ENCODE measurements at places on chromosomes 6 and 20.

GRCh38 chr6:28865401-28866204, 58.2 kb downstream of the TRIM27 start:
- peak; percentile 94 for DNase-seq

DNA sequence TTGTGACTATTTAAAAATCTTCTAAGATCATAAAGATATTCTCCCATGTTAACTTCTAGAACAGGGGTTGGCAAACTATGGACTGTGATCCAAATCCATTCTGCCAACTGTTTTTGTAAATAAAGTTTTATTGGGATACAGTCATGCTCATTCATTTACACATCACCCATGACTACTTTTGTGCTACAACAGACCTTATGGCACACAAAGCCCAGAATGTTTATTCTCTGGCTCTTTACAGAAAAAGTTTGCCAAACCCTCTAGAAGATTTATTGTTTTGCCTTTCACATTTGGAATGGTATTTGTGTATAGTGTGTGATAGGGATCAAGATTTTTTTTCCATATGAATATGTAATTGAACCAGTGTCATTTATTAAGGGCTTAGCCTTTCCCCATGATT, 341.7 kb downstream of the CD83 start:
- DNase-seq = no peak

DNA sequence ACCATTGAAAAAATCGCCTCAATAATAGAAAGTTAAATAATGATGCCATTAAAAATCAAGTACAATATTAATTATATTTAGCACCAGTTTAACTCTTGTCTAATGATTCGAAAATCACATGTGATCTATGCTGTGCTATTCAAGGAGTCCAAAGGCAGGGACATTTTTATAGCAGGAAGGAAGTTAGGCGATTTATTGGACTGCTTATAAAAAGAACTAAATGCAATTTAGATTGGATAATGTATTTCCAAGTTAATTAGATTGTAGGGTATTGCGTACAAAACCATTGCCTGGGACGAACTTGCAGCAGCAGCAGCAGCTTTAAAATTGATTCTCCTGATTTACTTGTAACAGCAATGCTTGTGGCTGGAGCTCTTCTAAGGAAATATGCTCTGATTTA, 87.4 kb upstream of the TMEM181 start:
- DNase-seq = no peak

- no peak for DNase-seq
Observed at GRCh38 chr20:52619101-52619500, 353.1 kb upstream of the TSHZ2 start.

DNA sequence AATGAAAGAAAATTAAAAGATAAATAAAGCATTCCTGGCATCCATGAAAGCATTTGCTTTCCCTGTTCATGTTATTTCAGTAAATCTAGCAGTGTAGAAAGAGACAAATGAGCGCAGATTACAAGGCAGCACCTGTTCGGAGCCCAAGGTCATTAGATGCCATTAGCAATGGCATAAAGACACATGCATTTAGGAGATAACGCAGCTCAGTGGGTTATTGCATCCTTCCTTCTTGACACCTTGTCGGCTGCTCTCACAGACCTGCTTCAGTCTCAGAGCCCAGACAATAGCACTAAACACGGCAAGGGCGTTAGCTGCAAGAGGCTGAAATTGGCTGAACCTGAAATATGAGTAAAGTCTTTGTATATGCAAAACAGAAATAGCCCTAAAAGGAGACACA, 140.3 kb downstream of the ATXN1 start:
- no peak for DNase-seq

- DNase-seq = no peak
Observed at GRCh38 chr6:124073820-124074587, 270.3 kb downstream of the NKAIN2 start.

DNA sequence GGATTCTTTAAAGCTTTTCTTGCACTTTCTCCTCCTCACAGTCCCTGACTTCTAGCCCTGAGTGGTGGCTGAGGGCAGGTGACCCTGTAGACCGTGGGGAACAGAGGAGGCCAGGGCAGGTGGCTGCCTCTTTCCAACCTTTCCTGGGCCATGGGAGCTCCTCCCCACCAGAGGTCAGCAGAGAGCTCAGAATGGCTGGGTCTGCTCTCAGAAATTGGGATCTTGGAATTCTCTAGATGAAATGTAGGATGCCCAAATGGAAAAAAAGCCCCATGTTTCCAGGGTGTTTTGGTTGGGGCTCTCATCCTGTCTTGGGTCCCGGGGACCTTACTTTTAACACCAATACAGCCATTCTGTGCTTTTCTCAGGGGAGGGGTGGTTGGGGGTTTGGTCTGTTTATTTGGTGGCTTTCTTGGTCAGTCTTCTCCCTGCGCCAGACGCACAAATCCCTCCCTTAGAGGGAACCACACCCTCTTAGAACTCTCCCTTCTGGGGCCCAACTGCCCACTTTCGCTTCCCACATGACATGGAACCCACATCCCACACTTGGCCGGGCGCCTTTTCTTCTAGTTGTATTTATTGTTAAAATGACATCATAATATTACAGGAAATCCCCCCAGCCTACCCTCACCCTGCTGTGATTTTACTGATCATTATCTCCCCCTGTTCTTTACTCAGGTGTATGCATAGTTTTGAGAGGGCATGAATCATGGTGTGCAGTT, 17.9 kb downstream of the GNAS start:
- DNase-seq = peak; percentile 30

DNA sequence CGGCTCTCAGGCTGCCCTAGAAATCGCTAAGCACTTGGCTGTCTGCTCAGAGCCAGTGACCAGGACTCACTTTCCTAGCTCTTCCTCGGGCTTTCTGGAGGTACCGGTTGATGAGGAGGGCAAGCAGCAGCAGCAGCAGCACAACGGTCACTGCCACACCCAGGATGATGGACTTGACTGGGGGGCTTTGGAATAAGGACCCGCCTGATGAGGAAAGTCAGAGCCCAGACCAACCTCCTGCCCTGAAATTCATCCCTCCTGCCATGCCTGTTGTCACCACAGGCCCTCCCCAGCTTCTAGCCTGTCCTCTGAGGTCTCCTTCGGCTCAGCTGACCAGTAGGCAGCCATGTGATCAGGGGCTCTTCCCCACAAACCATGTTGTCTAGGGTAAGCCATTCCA, 16.2 kb downstream of the TREML2 start:
- no peak for DNase-seq

DNA sequence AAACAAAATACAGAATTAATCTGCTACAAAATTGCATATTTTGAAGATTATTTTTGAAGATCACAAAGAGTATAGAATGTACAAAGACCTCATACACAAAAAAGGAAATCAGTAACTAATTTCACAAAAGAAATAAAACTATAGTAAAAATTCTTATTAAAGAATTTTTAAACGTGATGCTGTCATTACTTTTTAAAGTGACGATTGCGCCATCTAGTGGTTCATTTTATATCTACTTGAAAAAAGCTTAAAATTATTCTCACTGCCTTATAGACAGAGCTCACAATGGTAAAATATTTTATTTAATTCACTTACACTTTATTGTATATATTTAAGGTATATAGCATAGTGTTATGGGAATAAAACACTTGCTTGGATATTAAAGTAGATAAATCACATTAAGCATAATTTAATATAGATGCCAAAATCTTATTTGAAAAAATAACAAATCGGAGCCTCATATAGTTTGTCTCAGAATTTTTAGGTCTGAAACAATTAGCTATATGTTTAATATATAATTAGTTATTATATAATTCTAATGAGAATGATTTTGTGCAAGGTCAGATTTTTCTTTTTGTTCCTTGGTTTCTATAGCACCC, 128.8 kb downstream of the PHF3 start:
- peak; percentile 64 for DNase-seq

DNA sequence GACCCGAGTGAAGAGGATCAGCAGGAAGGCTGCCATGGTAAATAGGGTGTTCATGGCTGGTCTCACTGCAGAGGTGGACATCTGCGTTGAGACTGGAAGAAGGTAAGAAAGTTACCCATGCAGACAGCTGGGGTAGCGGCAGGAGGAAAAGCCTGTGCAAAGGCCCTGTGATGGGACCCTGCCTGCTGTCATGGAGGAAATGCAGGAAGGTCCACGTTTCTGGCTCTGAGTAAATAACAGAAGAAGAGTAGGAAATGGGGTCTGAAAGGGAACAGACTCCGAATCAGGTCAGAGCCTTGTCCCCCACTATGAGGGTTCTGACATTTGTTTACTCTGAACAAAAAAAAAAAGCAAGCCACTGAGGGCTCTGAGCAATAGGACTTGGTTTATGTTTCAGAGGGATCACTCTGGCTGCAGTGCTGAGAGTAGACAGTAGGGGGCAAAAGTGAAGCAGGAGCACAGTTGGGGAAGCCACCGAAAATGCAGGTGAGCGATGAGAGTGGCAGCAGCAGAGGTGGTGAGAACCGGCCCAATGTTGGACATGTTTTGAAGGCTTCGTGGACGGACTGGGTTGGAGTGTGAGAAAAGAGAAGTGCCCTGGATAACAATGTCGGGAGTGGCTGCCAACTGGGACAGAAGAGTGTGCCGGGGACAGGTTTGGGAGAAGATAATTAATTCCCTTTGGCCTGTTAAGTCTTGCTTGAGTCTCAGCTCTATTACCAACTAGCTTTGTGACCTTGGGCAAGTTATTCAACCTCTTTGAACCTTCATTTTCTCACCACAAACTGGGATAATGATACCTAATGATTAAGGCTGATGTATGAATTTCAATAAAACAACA, 57.9 kb upstream of the MAP7 start:
- DNase-seq = peak; percentile 64

GRCh38 chr20:35173576-35174192, 1.8 kb downstream of the PROCR start:
- DNase-seq = no peak

GRCh38 chr20:17568045-17568788, 1.7 kb upstream of the DSTN start:
- no peak for DNase-seq

GRCh38 chr6:140076105-140076504, 701.7 kb upstream of the CITED2 start:
- DNase-seq = no peak

DNA sequence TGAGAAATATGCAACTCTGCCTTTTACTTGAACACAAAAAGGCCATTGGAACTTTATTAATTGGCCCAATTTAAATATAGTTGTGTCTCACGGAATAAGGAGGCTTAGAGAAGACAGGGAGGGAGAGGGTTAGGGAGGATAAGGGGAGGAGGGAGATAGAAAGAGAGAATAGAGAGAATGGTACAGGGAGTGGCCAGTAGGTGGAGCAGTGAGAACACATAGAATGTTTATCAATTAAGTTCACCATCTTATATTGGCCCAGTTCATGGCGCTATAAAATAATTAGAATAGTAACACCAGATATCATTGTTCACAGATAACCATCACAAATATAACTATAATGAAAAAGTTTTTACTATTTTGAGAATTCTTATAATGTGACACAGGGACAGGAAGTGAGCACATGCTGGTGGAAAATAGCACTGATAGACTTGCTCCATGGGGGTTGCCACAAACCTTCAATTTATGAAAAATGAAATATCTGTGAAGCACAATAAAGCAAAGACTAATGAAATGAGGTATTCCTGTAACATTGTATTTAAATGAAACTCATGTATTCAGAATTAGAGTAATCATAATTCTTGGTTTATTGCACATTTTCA, 374.1 kb upstream of the MANEA start:
- peak; percentile 15 for DNase-seq

- DNase-seq = no peak
Observed at GRCh38 chr20:35468671-35469334, 13.4 kb downstream of the CEP250 start.

DNA sequence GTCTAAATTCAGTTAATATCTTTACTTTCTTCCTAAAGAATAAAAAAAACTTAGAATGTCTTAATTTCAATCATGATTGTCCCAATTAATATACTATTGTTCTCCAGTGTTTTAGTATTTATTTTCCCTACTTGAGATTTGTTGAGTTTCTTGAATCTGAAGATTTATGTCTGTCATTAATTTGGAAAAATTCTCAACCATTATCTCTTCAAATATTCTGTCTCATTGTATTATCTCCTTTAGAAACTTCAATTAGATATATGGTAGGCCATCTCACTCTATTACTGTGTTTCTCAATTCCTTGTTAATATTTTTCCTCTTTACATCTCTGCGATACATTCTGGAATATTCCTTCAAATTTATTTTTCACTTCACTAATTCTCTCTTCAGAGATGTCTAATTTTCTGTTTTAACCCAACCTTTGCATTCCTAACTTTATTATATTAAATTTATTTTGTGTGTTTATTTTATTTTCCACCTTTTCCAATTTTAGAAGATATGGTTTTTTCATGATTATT, 268.6 kb downstream of the QKI start:
- no peak for DNase-seq

DNA sequence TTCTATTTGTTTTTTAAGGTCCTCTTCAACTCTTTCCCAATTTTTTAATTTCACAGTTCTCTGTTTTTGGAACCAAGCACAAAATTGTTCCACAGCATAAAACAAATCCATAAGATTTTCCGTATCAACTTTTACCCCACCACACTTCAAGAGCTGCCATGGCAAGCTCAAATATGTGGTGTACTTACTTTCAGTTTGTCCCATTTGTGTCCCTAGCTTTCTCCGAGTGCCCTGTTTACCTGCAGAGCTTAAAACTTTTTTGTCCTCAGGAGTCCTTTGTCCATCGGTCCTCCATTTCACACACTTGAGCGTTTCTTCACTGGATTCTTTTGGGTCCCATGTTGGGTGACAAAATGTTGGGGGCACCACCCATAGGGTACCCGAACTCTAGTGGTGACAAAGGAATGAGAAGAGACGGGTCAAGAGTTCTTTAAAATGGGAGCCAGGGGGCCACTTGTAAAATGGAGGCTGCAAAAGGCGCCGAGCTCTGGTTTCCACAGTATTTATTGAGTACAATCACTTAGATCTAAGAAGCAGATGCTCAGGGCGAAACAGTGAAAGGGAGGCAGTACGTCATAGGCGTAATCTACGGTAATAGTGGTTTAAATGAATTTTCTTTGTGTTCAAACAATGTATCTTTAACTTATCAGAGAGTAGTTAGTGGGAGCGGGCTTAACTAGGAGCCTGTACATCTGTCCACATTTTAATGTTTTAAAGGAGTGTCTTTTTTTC, 39.8 kb upstream of the SERINC1 start:
- DNase-seq = no peak

GRCh38 chr6:109695468-109695867, 4.4 kb downstream of the FIG4 start:
- no peak for DNase-seq

DNA sequence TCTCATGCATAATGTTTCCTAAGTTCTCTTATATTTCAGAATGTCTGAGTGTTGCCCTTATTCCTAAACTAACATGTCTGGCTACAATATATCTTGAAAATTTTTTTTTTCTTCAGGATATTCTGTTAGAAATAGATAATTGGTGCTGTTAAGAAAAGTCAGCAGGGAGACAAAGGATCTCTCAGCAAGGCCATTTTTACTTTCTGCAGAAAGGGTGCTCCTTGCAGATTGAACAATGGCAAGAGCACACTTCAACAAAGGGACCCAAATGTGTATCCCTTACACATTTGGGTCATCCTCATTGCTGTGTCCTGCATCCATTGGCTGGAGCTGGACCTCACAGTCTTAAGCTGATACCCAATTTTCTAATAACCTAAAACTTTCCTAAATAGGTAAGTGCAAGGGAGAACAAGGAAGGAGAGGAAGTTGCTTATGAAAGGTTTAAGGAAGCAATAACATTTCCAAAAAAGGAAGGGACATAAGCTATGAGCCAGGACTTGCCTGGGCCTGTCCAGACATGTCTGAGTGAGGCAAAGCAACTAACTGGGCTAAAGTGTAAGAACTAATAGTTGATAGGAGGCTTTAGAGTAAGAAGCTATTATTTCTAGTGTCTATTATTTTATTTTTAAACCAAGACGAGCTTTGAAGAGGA, 429.6 kb downstream of the BCKDHB start:
- DNase-seq = no peak

- no peak for DNase-seq
Observed at GRCh38 chr6:147257760-147258159, 53.5 kb downstream of the STXBP5 start.
